NCI-H524 treated with DMSO at 0.1 percent for 48 hours (cell line): ENCODE measurements at places on chromosomes 2 and 18.
A peak's percentile ranks its signal among the peaks of the same experiment; 100 is the strongest.

DNA sequence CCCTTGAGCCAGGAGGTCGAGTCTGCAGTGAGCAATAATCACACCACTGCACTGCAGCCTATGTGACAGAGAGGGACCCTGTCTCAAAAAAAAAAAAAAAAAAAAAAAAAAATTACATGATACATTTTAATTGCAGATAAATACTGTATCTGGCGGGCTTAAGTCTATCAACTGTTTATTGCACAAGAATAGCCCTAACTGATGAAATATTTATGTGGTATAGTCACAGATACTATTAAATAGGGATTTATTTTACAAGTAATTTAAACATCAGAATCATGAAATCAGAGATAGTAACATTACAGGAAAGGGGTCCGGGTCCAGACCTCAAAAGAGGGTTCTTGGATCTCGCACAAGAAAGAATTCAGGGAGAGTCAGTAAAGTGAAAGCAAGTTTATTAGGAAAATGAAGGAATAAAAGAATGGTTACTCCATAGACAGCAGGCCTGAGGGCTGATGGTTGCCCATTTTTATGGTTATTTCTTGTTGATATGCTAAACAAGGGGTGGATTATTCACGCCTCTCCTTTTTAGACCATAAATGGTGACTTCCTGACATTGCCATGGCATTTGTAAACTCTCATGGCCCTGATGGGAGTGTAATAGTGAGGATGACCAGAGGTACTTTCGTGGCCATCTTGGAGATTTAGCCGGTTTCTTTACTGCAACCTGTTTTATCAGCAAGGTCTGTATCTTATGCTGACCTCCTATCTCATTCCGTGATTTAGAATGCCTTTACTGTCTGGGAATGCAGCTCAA is 166.6 kb downstream of the PMAIP1 start:
- DNase-seq, result no peak

GRCh38 chr18:26225915-26226228 is 373 bp upstream of the TAF4B start:
- DNase-seq, result no peak

GRCh38 chr2:226478109-226478809 is 321.4 kb downstream of the IRS1 start:
- DNase-seq, result no peak

- DNase-seq, result no peak
Observed at GRCh38 chr2:167404627-167405284, 516.5 kb downstream of the XIRP2 start.

GRCh38 chr2:195486987-195487644 is 169.9 kb upstream of the SLC39A10 start:
- peak; percentile 43 for DNase-seq

DNA sequence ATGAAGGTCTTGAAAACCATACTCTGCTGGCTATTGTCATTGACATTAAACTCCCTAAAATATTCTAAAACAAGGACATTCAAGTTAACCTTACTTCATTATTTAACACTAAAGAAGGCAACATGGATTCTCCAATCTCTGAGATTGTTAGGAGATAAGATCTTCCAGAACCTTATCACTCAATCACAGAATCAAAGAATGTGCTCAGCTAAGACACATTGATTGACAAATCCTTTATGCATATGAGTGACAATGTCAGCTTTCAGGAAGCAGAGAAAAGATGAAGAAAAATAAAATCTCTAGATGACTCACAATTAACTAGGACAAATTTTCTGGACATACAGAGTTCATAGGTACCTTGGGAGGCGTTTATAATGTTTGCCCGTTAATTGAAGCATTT is 787.2 kb downstream of the TSN start:
- no peak for DNase-seq

GRCh38 chr2:135662088-135662487 is 79.6 kb upstream of the UBXN4 start:
- DNase-seq, result no peak

GRCh38 chr2:37543999-37544557 is 127.4 kb downstream of the CDC42EP3 start:
- no peak for DNase-seq

DNA sequence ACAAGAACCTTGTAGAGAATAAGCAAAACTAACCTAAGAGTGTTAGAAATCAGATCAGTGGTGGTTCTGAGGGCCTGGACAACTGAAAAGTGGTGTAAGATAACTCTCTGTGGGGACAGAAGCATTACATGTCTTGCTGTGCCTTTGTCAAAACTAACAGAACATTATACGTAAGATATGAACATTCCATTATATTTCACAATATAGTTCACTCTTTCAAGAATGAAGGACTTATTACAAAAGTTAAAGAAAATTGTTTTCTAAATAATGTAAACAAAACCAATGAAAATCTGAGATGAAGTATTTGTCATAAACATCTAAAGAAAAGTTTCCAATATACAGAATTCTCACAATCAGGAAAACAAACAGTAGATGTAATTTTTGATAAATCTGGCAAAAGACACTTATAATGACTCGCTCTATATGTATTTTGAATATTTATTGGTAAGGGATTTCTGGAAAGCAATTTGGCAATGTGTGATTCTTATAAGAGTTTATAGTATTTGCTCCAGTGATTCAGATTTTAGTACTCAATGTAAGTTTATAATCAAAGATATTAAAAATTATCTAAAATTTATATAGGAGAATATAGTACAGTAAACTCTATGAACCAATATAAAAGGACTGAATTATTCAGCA is 258.4 kb downstream of the CD226 start:
- no peak for DNase-seq

- no peak for DNase-seq
Observed at GRCh38 chr18:36772241-36772723, 56.5 kb downstream of the TPGS2 start.

GRCh38 chr2:48865704-48866103 is 110.2 kb upstream of the LHCGR start:
- no peak for DNase-seq

DNA sequence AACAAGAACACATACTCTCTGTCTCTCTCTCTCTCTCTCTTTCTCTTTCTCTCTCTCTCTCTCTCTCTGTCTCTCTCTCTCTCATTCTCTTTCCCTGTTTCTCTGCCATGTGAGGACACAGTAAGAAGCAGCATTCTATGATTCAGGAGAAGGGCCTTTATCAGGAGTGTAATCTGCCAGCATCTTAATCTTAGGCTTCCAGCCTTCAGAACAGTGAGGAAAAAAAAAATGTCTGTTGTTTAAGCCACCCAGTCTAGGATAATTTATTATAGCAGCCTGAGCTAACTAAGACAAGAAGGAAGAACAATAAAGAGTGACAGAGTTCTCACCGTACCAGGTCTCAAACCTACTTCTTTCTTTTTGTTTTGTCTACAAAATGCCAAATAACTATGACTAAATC is 399.4 kb downstream of the SOCS6 start:
- DNase-seq, result no peak

GRCh38 chr2:230665263-230665691 is 47.4 kb upstream of the CAB39 start:
- DNase-seq, result no peak

- no peak for DNase-seq
Observed at GRCh38 chr18:52045946-52046675, 293.9 kb upstream of the DCC start.

DNA sequence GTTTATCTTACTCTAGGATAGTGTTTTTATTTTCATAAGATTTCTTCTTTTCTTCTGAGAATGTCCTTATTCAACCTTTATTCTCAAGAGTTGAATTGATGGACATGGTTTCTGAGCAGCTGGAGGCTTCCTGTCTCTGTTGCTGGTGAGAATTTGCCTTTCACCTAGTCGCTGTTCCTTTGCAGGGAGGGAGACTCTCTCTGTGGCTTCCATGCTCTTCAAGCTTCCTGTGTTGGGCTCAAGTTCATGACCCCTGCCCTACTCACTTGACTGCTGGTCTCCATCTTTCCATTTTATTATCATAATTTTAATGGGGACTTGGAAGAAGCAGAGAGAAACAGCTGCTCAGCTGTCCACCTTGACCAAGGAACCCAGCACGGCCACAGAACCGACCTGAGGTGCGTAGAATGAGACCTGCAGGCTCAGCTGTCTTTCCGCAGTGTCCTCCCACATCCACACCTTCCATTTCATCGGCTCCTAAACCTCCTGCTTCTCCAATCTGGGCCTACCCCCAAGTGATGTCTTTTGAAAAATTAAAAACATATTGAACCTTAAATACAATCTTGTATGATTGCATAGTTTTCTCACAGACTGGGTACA is 24.2 kb downstream of the TMEM18 start:
- no peak for DNase-seq

GRCh38 chr18:31093880-31094279 is 8.3 kb downstream of the DSC2 start:
- no peak for DNase-seq

DNA sequence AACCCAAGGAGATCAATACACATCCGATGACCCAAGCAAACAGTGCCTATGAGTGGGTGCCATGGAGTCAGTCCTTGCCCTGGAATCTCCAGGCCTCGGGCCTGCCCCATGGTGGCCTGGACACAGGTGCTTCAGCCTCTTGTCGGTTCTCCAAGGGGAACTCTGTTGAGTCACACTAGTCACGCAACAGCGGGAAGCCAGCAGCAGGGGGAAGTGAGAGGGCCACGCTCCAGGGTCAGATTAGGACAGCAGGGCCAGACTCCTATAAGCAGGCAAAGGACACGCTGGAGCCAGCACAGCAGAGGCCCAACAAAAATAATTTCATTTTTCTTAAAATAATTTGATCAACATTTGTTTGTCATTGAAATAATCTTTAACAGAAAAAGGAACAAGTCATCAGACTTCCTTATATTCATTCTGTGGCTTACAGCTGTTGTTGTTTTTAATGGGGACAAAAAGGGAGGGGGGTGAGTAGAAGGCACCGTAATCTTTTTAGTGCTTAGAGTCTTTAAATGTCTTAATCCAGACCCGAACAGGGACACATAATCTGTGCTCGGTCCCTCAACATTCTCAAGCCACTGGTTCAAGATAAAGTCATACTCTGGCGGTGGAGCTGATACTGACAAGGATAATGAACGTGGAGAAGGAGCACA is 16.4 kb upstream of the ARMC9 start:
- no peak for DNase-seq

GRCh38 chr2:160387558-160388262 is 105.9 kb downstream of the RBMS1 start:
- no peak for DNase-seq

DNA sequence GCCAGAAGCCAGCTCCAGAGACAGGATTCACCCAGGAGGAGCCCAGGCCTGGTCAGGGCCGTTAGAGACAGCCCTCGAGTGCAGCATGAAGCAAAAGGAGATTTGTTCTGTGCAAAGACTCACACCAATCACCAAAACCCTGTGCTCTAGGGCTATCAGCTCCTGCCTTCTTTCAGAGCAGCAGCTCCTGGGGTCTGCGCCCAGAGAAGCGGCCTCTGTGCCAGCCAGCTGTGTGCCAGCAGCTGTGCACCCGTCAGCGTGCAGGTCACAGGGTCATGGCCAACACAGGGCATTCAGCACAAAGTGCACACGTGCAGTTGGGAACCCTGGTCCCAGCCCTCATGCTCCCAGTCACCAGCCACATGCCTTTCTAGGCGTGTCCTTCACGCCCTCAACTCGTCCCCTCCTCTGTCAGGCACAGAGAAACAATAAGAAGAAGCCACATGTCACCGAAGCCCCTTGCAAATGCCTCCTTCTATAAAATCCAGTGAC is 49.3 kb downstream of the ZNF516 start:
- no peak for DNase-seq

DNA sequence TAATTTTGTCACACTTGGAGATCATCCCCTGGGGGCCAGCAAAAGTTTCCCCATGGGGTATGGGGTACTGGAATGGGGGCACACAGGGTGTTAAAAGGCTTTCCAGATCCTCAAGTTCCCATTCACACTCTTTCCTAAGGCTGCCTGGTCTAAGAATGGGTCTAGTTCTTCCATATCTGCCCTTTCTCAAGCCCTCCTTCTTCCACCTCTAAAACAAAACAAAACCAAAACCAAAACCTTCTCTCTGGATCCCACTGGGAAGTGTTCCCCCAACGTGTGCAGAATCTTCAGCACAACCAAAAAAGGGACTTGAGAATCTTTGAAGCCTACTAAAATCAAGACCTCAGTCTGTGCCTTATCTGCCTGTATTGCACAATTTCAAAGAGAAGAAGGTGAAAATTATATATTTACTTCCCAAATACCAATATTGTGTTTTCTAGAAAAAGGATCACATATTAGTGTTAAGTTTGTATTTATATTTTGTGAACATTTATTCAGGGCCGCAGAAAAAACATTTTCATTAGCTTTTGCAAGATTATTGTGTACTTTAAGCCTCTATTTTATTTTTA is 207.2 kb upstream of the TCF4 start:
- DNase-seq, result no peak

DNA sequence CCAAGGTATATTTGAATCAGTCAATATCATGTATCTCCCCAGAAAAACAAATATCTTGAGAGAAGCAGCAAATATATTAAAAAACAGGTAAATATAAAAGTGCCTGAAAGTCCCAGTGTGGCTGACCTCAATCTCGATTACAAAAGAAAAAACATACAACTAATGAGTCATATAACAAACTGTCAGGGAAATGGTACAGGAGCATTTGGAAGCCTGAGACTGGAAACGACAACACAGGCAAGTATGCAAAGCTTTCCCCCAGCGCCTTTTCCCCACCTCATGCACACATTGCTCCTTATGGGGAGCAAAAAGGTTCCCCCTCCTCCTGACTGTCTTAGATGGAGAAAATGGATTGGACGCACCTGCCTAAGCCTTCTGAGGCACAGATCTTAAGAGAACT is 230.7 kb downstream of the TMX3 start:
- DNase-seq, result no peak

- no peak for DNase-seq
Observed at GRCh38 chr2:100629309-100629708, 66.5 kb downstream of the PDCL3 start.

GRCh38 chr2:37342591-37343220 is 1.7 kb upstream of the QPCT start:
- no peak for DNase-seq

DNA sequence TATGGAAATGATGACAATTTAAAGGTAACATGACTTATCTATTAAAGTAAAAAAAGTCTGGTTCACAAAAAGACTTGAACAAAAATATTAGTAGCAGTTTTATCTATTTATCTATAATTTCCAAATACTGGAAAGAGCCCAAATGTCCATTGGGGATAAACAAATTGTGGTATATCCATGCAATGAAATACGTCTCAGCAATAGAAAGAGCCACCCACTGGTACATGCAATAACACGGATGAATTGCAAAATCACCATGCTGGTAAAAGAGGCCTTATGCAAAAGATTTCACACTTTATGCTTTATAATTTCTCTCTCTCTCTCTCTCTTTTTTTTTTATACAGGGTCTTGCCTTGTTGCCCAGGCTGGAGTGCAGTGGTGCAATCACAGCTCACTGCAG is 91.4 kb upstream of the ASAP2 start:
- DNase-seq, result no peak

GRCh38 chr2:170022692-170023091 is 155.3 kb upstream of the MYO3B start:
- peak; percentile 31 for DNase-seq

DNA sequence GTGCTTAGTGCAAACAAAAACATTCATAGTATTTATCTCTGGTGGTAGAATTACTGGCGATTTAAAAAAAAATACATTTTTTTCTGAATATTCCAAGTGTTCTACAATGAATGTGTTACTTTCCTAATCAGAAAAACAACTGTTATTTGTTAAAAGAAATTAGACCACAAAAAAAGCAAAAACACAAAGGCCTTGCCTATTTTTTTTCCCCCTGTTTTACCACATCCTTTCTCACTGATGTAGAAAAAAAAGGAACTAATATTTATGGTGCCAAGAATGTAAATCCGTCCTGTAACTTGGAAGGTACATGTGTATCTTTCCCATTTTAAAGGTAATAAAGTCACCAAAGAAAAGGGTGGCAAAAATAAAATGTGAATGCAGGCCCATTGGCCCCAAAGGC is 28.4 kb upstream of the MGAT4A start:
- DNase-seq, result no peak
